Stimulated activated CD8-positive, alpha-beta memory T cell treated with anti-CD3 and anti-CD28 coated beads, Interleukin-7, amount 100 ng/mL, for 1 hour (primary cell): ENCODE measurements at places on chromosomes 2 and 18.

- DNase-seq: no peak
Observed at GRCh38 chr2:62806231-62806630, 100.7 kb downstream of the EHBP1 start.

DNA sequence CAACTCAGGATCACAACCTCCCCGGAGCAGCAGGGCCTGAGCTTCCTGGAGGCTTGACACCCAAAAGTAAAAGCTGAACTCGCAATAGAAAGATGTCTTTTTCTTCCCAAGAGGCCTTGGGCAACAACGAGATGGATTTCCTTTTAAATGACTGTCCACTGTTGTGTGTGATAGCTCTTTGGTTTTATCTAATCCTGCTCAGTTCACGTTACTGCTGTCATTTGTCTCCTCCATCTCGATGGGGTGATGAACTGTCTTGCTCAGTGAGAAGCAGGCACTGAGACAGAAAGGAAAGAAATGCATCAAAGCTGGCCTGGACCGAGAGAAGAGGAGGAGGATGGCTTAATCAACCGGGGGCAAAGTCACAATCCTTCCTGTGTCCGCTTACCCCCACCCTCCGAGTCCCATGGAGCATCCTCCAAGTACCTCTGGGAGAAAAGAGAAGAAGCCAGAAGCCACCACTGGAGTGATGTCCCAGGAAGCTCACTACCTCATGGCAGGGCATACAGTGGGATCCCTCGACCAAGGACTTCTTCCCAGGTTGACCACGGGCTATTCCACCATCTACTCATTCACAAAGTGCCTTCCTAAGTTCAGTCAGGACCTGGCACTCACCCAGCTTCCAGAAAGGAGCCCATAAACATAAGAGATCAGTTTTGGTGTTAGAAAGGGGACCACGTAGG lies 68.5 kb downstream of the GALNT14 start:
- DNase-seq: no peak

- no peak for DNase-seq
Observed at GRCh38 chr18:26133652-26134051, at the start of gene PSMA8. TSS of gene PSMA8 (plus strand) at chr18:26133869. CDS start at chr18:26133966, 97 bp downstream.

- no peak for DNase-seq
Observed at GRCh38 chr2:179437430-179437829, 172.8 kb upstream of the SESTD1 start.

DNA sequence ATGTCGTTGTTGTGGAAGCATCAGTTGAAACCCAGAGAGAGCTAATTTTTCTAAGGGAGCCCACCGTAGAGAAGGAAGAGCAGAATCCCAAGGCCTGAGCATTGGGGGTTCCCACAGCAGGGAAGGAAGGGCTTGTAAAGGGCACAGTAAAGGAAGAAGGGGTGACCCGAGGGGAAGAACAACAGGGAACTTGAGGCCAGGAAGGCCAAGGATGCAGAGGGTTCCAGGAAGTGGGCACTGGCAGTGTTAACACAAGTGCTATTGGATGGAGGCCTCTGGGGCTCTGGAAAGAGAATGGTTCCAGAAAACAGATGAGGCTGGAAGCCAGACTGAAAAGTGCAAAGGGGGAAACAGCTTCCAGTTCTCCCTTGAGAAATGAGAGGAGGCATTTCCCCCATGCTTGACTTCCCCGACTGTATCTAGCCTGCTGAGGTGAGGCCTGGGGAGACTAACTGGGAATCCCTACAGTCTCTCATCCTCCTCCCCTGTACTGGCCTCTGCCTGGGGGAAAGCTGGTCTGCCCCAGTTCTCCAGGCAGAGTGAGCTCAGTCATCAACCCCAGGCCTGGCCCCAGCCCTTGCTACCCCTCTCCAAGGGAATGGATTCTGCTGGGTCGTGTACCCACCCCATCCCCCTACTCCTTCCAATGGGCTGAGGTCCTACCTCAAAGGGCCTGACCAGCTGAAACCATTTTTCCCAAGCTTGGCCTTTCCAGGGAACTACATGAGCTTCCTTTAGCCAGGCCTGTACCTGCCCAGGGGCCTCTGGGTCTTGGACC lies 43.2 kb upstream of the MRPL33 start:
- no peak for DNase-seq

DNA sequence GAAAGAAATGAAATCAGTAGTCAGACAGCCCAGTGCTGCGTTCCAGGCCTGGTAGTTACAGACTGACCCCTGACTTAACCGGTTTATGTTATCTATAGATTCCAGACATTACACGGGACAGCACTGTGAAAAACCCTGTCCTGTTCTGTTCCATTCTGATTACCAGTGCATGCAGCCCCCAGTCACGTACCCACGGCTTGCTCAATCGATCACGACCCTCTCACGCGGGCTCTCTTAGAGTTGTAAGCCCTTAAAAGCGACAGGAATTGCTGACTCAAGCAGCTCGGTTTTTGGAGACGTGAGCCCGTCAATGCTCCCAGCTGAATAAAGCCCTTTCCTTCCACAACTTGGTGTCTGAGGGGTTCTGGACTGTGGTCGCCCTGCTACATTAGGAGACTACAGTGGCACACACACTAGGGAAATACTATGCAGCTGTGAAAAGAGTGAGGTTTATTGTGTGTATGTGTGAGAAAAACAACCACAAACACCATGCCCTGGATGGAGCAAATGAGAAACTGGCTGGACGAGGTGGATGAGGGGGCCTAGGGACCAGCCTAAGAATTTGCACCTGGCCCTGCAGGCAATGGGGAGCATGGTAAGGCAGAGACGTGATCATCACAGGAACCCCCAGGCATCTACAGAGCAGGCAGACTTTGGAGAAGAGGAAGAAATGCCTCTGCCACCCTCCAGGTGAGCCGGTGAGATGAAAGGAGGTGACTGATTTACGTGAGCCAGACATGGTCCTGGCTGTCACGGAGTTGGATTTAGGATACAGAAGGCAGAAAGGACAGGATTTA lies 49.1 kb upstream of the SEMA4C start:
- no peak for DNase-seq

- DNase-seq: no peak
Observed at GRCh38 chr2:150581717-150582472, 94.4 kb upstream of the RND3 start.

DNA sequence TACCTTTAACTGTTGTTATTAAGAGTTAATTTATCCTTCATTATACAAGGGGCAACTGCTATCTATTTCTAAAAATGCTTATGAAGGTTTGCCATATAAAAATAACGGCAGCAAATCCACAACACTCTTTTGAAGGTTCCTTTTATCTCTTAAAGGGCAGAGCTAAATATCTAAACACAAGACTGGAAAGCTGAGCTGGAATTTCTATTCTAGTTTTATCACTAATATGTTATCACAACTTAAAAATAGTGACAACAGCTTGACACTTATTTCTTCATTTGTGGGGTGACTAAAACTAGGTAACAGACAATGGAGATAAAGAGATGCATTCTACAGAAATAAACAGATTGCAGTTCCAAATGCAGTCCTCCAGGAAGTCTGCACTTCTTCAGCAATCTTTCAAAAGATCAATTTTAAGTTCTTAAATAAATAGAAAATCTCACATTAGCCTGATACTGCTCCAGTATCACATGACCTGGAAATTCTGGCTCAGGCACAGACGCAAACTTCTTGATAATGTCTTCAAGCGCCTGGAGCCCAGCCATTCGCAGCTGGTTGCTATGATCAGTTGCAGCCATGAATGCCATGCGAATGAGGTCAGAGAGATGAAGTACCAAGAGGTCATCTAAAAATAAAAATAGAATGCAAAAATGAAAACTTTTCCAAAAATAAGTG lies 54.0 kb upstream of the STRN start:
- DNase-seq: no peak

- DNase-seq: peak; percentile 45
Observed at GRCh38 chr18:23871410-23871809, 143.1 kb upstream of the TTC39C start.

DNA sequence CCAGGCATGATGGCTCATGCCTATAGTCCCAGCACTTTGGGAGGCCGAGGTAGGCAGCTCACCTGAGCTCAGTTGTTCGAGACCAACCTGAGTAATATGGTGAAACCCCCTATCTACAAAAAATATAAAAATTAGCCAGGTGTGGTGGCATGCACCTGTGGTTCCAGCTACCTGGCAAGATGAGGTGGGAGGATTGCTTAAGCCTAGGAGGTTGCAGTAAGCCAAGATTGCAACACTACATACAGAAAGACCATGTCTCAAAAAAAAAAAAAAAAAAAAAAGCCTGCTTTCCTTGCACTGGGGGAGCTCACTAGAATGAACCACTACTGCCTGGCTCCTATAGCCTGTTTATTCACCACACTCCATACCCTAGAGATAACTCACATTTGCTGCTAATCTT lies 7.4 kb upstream of the MAT2A start:
- DNase-seq: no peak

DNA sequence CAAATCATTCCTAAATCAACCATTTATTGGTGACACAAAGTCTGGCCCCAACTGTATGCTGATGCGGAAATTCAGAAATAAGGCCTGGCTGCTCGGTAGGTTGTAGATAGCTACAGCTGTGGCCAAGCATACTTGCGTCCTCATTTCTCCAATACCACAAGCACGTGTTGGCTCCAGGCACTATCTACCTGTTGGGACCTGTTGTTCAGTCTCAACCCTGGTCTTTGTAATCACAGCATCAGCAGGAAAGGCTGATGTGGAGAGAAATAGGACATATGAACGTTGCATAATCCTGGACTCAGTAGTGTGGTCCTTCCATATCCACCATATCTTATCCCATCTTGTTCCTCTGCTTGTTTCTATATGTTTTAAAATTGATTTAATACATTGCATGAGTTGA lies 212.6 kb downstream of the PMAIP1 start:
- no peak for DNase-seq

- DNase-seq: no peak
Observed at GRCh38 chr2:107543793-107544192, 282.9 kb upstream of the RGPD4 start.
